ENCODE measurements at places on chromosomes 13 and 19. TPM values are rescaled to one million over a fixed set of nuclear protein-coding genes. Genes with fewer than 3 reads are reported as not detected.

DNA sequence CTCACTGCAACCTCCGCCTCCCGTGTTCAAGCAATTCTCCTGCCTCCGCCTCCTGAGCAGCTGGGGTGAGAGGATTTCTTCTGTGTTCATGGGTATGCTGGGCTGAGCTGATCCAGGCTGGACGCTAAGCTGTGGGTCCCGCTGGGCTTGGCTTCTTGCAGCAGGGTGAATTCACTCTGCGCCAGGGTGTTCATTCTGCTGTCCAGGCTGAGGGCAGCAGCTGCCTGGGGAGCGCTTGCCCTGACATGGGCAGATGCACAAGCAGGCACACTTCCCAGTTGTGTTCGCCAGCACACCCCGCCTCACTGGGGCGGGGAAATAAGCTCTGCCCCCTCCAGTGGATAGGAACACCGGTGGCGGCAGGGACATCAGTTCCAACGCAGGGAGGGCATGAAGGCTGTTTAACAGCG lies 7.3 kb upstream of the INAFM1 start:
- no peak for DNase-seq

DNA sequence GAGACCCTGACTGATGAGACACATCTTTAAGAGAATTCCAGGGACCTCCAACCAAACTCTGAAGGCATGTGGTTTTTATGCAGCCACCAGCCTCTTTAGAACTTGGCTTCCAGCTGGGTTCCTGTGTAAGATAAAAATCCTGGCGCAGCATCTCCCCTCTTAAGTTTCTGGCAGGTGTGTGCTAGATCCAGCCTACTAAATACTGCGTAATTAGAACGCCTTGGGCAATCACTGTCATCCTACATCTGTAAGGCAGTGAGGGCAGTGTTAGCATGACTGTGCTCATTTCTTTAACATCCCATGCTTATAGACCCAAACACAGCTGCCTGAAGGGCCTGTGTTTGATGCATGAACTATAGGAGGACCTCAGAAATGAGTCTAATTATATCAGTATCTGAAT lies 173.5 kb upstream of the OBI1 start:
- no peak for DNase-seq

- no peak for DNase-seq
These were observed 9.4 kb downstream of the DCT start for GRCh38 chr13:94470126-94470525.

The PEX11G gene
- 1.7 TPM for polyA plus RNA-seq

DNA sequence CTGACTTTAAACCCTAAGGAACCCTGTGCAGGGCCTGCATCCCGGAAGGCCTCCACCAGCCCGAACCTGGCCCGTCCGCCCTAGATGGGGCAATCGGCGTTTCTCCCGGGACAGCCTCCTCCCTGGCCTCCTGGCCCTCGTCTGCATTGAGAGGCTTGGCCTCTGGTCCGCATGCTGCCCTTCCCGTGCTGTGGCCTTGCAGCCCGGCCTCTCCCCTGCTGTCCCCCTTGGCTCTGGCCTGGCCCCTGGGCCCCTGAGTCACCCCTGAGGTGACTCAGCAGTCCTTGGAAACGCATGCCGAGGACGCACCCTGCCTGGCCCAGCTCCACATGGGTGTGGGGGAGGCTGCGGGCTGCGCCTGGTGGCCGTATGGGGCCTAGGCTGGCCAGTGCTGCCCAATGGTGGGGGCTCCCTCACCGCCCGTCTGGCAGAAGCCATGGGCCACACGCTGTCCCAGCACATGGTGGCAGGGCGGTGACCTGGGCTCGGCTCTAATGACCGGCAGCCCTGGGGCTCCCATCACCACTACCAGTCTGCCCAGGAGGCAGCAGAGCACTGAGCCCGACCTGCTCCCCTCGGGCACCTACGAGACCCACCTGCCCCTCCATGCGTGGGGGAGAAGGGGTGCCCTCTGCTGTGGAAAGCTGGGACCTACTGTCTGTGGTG lies 25.7 kb downstream of the SH3GL1 start:
- peak; percentile 87 for DNase-seq

- DNase-seq, result no peak
These were observed 532.1 kb downstream of the IRS2 start for GRCh38 chr13:109254274-109254673.
